ENCODE measurements at places on chromosomes 2 and 18.
A peak's percentile ranks its signal among the peaks of the same experiment; 100 is the strongest.

- DNase-seq = no peak
Observed at GRCh38 chr18:47970664-47971531, 40.4 kb upstream of the SMAD2 start.

DNA sequence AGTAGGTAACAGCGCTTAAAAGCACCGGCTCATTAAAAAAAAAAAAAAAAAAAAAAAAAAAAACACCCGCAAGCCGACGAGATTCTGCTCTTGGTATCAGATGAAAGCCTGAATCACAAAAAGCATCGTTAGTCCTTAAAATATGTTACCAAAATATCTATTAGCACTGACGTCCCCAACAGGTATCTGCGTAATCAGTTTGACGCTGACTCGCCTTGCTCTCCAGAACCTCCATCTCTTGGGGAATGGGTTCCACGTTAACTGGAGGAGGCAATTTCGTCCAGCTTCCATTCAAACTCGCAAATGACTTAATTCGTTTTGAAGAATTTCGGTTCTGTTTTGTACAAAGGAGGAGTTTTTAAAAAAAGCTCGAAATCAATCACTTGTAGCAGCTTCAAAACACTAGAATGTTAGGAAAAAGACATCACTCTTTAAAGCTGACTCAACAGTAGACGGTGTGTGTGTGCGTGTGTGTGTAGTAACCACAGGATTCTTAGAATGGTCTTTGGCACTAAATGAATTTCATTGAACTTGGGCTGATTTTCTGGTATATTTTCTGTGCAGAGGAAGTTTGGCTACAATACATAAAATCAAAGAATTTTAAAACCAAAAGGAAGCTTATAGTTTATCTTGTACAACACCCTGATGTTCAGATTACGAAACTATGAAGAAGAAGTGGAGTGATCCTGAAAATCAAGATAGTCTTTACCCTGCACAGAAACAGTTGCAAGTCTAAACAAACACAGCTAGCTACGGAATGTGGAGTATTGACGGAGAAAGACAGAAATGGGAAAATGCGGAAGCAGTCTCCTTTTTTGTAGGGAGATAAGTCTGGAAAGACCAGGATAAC lies 1.1 kb upstream of the PGAP1 start:
- DNase-seq = peak; percentile 51

GRCh38 chr2:238996331-238997136 lies 148.6 kb downstream of the TWIST2 start:
- DNase-seq = no peak

GRCh38 chr2:101832114-101832513 lies 134.6 kb downstream of the MAP4K4 start:
- DNase-seq = no peak

DNA sequence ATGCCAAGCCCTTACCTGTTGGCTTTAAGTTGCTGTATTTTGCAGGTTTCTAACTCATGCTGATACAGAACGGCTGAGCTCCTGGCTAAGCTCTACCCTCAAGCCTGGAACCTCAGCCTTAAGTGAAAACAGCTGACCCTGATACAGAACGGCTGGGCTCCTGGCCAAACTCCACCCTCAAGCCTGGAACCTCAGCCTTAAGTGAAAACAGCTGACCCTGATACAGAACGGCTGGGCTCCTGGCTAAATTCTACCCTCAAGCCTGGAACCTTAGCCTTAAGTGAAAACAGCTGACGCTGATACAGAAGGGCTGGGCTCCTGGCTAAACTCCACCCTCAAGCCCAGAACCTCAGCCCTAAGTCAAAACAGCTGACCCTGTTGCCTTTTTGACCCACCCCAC lies 17.6 kb upstream of the DNER start:
- no peak for DNase-seq

- DNase-seq = peak; percentile 58
Observed at GRCh38 chr2:172101821-172102390, 794 bp downstream of the DLX2 start.

- DNase-seq = no peak
Observed at GRCh38 chr18:34221971-34222306, 2.8 kb downstream of the NOL4 start.

DNA sequence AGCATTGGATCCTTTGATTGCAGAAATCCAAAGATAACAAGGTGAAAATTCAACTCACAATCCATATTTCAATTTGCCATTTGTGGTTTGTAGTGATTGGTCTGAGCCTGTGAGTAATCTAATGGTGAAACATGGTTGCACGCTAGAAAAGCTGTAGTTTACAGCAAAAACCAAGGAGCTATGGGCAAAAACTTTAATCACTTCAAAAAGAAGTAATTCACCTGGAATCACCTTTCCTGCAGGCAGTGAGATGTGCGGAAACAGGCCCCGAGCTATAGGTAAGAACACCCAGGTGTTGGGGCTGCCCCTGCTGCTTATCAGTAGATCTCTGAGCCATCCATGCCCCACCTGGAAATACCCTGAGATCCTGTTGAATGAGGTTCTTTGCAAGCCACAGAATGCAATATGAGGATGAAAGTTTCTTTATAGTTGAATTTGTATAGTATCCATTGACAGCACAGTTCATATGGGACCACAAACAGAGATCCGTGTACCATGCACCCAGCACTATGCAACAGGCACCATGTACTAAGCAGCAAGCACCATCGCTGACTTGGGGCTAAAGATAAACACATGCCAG lies 208.2 kb downstream of the SPP2 start:
- DNase-seq = no peak

DNA sequence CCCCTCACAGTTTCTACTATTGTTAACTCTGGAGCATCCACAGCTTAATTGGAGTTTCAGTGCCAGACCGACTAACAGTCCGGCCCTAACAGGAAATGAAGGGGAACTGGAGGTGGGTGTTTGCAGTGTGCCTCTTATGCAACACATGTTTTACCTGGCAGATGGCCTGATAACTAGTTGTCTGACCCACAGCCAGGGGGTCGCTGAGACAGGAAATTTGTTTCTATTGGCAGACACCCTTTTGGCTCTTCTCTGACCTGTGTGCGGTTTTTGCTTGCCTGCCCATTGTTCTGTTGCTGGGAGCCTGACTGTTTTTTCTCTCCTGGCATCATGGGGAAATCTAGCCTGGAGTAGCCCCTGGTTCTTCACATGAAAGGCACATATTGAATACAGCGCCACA lies 1329.8 kb downstream of the DSC3 start:
- no peak for DNase-seq

DNA sequence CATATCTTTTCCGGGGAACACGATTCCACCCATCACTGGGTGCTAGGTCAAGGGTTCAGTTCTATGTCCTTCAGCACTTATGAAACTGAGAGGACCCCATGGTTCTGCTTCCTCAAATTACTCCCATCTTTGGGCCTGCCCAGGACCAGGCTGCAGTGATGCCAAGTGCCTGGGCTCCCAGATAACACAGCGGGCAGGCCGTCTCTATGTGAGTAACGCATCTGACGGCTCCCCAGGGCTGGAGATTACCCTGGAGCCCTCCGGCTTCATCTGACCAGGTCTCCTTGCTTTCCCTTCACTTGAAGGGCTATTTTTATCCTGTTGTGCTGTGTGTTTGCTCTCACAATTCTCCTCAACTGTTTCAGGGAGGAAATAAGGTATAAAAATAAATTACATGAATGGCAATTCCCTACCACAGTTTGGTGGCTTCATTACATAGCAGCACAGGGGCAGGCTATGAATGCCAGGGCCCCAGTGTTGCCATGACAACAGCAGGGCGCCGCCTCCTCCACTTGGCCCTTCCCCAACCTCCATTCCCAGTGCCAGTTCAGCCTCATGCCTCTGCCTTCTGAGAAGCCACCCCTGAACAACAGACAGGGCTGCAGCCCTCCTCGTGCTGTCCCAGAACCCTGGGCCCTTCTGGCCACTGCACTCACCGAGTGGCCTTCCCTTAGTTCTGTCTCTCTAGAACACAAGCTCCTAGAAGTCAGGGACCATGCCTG lies 25.4 kb upstream of the TMEM131 start:
- DNase-seq = no peak

DNA sequence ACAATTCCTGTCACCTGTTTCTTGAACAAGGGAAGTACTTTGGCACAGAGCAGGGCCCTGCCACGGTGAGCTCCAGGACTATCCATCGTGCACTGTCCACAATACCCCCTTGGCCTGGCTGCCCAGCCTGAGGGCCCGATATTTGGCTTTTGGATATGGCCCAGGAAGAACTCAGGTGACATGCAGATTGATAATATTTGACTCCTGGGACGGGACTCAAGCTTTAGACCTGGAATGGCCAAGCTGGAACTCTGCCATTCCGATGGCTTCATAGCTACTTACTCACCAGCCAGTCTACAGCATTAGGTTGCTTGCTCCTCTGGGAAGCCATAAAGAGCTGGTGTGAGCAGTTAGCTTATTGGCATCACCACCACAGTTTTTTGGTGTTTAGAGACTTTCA lies 26.6 kb downstream of the EML6 start:
- DNase-seq = no peak

DNA sequence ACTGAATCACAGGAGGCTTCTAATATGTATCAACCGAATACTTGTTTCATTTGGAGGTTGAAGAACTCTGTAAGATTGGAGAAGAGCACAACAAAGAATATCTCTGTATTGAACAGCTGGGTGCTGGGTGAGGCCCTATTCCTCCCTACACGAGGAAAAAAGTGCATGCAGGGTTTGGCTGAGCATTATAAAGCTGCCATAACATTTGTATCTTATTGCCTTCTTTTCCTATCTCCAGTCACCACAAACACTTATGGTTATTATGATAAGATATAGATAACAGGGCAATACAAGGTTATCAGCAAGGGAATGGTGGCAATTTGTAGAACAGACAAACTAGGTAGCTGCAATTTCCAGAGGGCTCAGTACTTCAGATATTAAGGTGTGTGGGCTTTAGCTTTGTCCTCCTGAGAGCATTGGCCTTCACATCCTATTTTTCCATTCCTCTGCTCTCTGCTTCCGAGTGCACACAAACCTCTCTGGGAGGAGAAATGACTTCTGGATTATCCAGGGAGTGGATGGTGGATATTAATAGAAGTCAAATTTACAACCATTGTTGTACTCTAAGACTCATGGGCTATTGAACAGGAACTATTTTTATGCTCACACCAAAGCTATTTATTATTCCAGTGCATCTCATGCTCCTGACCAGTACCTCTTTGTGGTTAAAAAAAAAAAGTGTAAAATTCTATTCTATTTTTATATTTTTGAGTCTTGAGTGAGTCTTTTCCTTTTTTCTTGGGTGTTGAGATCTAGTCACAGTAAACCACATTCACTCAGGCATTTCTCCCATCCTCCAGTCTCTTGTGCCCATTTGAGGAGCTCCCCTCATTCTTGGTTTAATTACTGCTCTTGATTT lies 248.4 kb downstream of the ETAA1 start:
- DNase-seq = no peak

DNA sequence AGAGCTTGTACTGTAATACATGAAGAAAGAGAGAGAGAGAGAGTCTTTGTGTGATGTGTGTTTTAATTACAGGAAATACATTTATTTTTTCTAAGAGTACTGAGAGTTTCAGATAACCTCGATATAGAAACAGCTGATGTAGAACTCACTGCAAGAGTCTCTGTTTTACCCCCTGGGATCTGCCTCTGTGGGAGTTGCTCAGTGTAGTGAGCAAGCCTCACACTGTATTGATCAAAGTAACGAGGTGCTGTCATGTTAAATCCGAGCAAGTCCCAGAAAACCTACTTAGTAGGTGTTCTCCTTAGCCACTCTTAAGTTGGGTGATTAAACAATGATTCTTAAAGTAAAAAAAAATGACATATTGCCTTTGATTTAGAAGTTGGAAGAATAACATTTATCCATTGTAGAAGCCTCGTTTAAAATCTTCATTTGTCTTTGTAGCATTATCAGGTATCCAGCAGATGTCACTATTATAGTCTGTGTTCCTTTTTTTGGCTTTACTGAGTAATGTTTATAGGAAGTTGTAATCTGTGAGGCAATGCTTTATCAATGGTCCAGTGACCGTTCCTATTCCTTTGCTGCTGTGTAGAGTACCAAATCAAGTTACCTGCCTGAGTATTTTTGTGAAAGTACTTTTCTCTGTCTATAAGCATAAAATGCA lies 219.0 kb downstream of the MYO3B start:
- DNase-seq = no peak

DNA sequence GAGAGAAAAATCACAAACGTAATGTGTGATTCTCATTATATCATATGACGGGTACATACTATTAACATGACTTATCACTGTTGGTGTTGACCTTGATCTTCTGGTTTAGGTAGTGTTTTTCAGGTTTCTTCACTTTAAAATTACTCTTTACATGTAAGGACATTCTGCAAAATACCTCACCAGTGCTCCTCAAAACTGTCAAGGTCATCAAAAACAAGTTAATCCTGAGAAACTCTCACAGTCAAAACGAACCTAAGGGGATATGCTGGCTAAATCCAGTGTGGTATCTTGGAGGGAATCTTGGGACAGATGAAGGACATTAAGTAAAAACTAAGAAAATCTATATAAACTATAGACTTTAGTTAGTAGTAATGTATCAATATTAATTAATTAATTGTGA lies 499.8 kb downstream of the IRS1 start:
- DNase-seq = no peak

- DNase-seq = peak; percentile 12
Observed at GRCh38 chr18:79782566-79783308, 15.0 kb upstream of the KCNG2 start.

DNA sequence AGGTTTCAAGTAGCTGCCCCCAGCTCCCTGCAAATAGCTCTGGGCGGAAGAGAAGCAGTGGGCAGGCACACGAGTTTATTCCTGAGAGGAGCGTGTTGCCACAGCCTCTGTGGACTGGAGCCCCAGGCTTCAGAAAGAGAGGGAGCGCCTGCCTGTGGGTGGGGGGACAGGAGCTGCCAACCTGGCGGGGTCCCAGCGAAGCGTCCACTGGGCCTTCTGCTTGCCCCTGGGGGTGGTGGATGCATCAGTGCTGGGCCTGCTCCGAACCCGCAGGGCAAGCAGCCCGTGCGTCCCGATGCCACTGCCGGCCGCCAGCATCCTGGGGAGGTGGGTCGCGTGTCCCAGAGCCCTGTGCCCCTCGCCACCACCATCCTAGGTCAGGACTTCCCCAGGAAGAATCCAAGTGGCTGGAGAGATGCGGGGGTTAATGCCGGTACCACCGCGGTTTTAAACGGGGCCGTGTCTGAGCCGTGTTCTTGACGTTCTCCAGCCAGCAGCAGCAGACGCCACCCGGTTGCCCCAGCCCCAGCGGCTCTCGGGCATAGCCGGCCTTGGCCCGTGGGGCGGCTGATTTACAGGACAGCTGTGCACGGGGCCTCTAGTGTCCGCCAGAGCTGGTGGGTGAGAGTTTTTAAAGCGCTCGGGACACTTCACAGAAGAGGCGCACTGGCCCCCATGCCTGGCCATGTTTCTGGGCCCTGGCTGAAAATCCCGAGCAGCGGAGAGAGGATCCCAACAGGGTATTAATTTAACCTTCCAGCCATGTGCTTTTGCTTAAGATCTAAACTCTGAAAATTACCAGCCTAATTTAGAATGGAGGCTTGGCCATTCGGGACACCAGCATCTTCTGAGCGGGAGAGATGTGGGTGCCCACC lies 84.7 kb downstream of the NFATC1 start:
- DNase-seq = no peak

All from activated T-cell treated with anti-CD3 and anti-CD28 coated beads, Interleukin-2, amount 50 U/mL, for 1 hour (primary cell).